ENCODE measurements at places on chromosomes 11 and 22. TPM values are rescaled to one million over a fixed set of nuclear protein-coding genes. Genes with fewer than 3 reads are reported as not detected.

- no peak overlapping the region for H3K27ac ChIP-seq
- no peaks in the 10 kb centered on the region for H3K27me3 ChIP-seq
- H3K4me3 ChIP-seq: no peak overlapping the region
- peak; percentile 26 for DNase-seq
- H3K4me1 ChIP-seq: no peaks in the 10 kb centered on the region
Observed at GRCh38 chr11:20618083-20618482, 18.7 kb downstream of the SLC6A5 start.

- H3K27me3 ChIP-seq: no peaks in the 10 kb centered on the region
- H3K36me3 ChIP-seq: no peaks in the 10 kb centered on the region
- no peak overlapping the region for H3K4me3 ChIP-seq
- H3K27ac ChIP-seq: peak overlapping the region; percentile 82
- DNase-seq: peak; percentile 78
Observed at GRCh38 chr22:49971232-49972162, 10.9 kb downstream of the PIM3 start.

DNA sequence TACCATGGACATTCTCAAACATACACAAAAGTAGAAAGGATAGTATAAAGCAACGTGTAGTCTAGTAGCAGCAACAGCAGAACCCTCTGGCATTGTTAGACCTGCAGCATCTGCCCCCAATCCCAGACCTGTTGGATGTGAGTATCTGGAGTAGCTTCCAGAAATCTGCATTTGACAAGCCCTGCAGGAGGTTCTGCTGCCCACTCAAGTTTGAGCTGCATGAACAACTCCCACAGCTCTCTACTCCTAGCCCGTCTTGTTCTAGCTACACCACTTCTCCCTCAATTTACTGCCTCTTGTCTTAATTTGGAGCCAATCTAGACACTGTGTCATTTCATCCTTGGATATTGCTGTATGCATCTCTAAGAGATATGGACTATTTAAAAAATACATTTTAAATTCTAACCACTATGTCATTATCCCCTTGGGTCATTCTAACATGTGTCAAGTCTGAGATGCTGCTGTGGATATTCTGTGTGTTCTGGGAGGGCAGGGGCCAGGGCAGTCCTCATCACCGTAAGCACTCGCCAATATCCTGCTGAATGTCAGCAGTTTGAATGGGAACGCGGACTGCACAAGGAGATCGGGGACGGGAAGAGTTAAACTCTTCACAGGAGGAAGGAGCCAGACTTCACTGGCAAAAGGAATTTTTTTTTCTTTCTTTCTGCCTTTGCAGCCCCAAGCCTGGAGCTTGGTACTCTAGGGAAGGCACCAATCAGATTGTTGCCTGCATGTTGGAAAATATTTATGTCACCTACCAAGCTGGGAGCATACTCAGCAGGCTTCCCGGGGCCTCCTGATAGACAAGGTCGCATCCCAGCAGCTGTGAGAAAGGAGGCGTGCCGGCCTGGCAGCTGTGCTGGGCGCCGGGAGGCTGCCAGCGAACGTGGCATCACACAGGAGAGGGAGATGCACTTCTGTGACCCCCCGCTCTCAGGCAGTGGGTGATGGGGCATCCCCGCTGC lies 429.0 kb downstream of the MIAT start:
- no peaks in the 10 kb centered on the region for H3K36me3 ChIP-seq
- no peaks in the 10 kb centered on the region for H3K4me1 ChIP-seq
- H3K27ac ChIP-seq: no peak overlapping the region

GRCh38 chr11:86606836-86607481 lies 65.5 kb downstream of the ME3 start:
- peak overlapping the region; percentile 27 for H3K27ac ChIP-seq
- H3K27me3 ChIP-seq: no peaks in the 10 kb centered on the region
- DNase-seq: no peak
- H3K4me1 ChIP-seq: peaks cover 19% of the 10 kb centered on the region
- H3K36me3 ChIP-seq: no peaks in the 10 kb centered on the region

DNA sequence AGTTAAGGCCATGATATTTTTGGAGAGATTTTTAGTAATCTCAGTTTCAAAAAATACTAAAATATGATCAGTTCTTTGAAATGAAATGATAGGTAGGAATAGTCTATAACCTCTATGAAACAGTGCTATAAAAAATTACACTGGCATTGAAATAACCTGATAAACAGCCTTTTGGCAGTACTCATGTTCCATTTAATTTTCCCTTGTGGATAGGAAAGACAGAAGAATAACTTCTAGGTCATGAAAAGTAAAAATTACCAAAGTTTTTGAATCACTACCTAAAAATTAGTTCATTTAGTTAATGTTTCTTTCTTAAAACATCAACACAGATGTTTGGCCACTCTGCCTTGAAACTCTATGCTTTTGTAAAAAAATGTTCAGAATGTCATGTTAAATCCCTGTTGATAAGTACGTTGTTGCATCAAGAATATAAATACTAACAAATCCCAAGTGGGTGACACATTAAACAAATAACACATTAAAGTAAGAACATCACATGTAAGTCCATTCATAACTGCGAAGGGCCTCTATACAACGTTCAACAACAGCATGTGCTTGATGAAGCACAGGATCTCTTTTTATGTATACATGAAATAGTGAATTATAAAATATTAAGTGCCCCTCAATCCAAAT lies 290.2 kb downstream of the SWAP70 start:
- H3K27me3 ChIP-seq: no peaks in the 10 kb centered on the region
- H3K27ac ChIP-seq: no peak overlapping the region
- no peaks in the 10 kb centered on the region for H3K4me1 ChIP-seq
- DNase-seq: no peak

DNA sequence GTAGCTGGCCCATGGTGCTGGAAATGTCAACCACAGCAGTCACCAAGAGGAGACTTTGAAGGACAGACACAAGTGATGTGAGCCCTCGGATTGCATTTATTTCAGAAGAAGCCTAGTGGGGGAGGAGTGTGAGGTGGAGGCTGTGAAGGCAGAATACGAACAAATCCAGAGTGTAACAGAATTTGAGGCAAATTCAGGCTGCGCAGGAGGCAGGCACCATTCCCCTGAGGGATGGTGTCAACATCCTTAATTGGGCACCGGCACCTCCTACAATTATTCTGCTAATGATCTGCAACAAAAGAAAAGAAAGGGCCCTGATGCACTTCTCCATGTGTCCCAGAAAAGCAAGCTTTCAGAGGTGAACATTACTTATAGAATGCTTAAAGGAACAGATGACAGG lies 32.2 kb downstream of the CWC15 start:
- H3K36me3 ChIP-seq: no peaks in the 10 kb centered on the region
- no peaks in the 10 kb centered on the region for H3K4me1 ChIP-seq
- DNase-seq: no peak
- H3K27me3 ChIP-seq: no peaks in the 10 kb centered on the region
- no peak overlapping the region for H3K27ac ChIP-seq

GRCh38 chr11:118238421-118238820 lies 13.6 kb upstream of the JAML start:
- no peak for DNase-seq
- H3K27me3 ChIP-seq: no peaks in the 10 kb centered on the region
- H3K27ac ChIP-seq: no peak overlapping the region
- H3K36me3 ChIP-seq: no peaks in the 10 kb centered on the region
- H3K4me1 ChIP-seq: peaks cover 20% of the 10 kb centered on the region

DNA sequence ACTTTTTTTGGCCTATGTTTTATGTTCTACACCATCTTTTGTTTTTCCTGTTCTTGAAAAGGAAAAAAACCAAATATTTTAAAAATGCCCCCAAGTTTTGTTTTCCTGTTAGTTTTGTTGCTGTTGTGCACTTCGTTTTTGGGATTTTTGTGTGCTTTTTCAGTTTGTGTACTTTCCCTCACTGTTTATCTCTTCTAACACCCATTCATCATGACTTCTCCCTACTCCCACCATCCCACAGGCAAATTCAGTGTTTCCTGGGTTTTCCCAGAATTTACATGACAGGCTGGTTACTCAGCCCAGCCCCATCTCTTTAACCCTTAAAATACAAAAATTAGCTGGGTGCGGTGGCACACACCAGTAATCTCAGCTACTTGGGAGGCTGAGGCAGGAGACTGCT lies 15.6 kb downstream of the TMEM123 start:
- H3K27ac ChIP-seq: no peak overlapping the region
- no peak overlapping the region for H3K4me3 ChIP-seq
- no peaks in the 10 kb centered on the region for H3K36me3 ChIP-seq
- no peaks in the 10 kb centered on the region for H3K27me3 ChIP-seq
- no peaks in the 10 kb centered on the region for H3K4me1 ChIP-seq
- no peak for DNase-seq

DNA sequence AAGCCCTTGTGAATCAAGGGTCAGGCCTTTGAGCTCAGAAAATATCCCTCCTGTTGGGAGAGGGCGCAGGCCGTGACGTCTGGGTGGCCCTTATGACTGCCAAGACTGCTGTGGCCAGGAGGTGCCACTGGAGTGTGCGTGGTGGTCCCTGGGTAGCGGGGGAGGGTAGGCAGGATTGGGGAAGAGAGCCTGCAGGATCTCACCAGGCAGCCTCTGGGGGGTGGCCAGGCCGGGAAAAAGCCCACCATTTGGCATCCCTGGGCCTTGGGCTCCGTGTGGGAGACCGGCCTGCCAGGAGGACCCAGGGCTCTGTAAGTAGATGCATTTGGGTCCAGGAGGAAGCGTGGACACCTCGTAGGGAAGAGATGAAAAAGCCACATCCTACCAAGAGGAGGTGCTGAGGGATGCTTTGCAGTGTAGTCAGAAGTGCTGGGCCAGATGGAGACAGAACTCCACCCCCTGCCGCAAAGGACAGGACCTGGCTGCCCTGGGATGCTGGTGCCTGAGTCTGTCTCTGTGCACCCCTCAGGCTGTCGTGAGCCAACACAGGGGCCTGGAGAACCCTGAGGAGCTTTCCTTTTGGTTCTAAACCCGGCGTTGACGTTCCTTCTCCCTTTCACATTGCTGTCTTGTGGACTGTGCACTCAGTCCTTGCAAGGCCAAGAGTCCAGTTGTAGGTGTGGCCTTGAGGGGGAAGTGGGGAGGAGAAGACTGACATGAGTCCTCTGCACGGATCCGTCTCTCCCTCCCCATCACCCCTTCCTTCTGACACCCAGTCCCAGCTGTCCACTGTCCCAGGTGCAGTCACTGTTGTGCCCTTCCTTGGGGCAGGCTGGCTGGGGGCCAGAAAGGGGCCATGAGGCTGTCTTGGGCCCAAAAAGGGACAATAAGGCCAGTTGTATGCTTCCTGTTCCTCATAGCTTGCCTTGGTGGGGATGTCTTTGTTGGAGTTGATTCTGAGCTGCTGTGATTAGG lies 12.7 kb upstream of the MIEF1 start:
- H3K4me3 ChIP-seq: no peak overlapping the region
- no peaks in the 10 kb centered on the region for H3K4me1 ChIP-seq
- no peak for DNase-seq
- H3K27ac ChIP-seq: no peak overlapping the region
- no peaks in the 10 kb centered on the region for H3K27me3 ChIP-seq

DNA sequence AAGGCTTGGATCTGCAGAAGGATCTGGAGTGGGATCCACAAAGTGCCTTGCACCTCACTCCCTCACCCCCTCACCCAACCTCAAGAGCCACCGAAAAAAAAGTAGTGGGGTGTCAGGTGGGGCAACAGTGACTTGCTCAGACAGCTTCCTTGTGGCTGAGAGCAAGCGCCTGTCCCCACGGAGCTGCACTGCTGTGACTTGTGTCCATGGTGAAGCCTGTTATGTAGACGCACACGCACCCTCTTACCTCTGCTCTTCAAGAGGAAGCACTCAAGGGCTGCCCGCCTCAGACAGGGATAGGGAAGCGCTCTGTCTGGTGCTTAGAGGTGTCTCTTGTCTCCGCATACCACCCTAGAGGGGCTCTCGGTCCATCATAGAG lies 1.2 kb downstream of the DRD2 start:
- peaks cover 10% of the 10 kb centered on the region for H3K4me1 ChIP-seq
- H3K27ac ChIP-seq: no peak overlapping the region
- no peaks in the 10 kb centered on the region for H3K36me3 ChIP-seq
- H3K4me3 ChIP-seq: no peak overlapping the region
- DNase-seq: no peak

DNA sequence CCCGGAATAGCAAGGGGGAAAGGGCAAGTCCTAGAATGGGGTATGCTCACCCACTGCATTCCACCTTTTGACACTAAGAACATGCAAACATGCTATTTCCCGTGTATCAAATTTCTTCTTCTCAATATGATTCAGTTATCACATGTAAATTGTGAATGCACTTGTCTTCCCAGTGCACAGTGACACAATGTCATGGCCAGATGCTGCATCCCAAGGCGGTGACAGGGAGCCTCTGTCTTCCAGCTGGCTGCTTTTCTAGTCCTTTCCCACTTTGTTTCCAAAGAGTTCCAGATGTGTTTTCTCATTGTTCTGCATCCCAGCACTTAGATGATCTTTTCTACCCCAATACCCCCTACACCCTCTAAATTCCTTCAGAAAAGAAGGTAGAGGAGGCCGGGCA lies 12.4 kb downstream of the SLC25A18 start:
- H3K27ac ChIP-seq: no peak overlapping the region
- H3K36me3 ChIP-seq: no peaks in the 10 kb centered on the region
- peaks cover 16% of the 10 kb centered on the region for H3K4me1 ChIP-seq
- no peaks in the 10 kb centered on the region for H3K27me3 ChIP-seq
- H3K4me3 ChIP-seq: no peak overlapping the region

DNA sequence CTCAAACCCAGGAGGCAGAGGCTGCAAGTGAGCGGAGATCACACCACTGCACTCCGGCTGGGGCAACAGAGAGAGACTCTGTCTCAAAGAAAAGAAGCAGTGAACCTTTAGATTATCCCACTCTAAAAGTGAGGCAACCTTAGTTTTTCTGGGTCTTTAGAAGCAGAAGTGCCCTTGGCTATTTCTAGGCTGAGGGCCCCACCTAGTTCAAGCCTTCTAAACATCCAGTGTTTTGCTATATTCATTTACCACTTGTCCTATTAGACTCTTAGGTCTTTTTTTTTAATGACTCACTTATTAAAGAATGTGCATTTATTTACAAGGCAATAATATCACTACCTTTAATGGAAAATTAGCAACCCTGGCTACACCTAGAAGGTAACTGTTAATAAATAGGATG lies 16.7 kb upstream of the EHF start:
- peaks cover 60% of the 10 kb centered on the region for H3K4me1 ChIP-seq
- H3K27ac ChIP-seq: peak overlapping the region; percentile 95
- no peak overlapping the region for H3K4me3 ChIP-seq
- no peaks in the 10 kb centered on the region for H3K36me3 ChIP-seq

DNA sequence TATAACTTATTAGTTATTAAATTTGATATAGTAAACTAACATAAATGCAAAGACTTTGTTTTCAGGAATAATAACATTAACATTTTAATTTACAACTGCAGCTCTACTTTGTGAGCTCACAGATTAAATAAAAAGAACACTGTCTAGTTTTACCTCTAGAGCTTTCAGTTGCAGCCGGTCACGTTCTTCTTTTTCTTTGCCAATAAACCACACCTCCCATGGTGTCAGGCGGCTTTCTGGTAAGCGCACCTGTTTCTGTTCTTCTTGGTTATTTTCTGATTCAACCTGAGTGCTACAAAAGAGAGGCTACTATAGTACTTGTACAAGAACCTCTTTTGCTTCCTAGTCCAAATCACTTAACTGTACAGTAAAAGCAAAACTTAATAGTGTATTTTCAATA lies 5.8 kb downstream of the CCDC34 start:
- peak overlapping the region; percentile 27 for H3K27ac ChIP-seq
- H3K4me1 ChIP-seq: peaks cover 56% of the 10 kb centered on the region
- no peaks in the 10 kb centered on the region for H3K36me3 ChIP-seq
- peak; percentile 76 for DNase-seq
- H3K4me3 ChIP-seq: no peak overlapping the region
- no peaks in the 10 kb centered on the region for H3K27me3 ChIP-seq

OR2AT4 gene
- total RNA-seq: under 0.01 TPM

SPON1 gene
- 26.7 TPM for total RNA-seq

CDC45 gene
- not detected for total RNA-seq

SPI1 gene
- 10.9 TPM for total RNA-seq

RRAS2 gene
- total RNA-seq: 15.8 TPM

OR4C12 gene
- not detected for total RNA-seq

ELFN2 gene
- total RNA-seq: 1.6 TPM

KMT2A gene
- 209 TPM for total RNA-seq
